RPMI7951 (cell line): ENCODE measurements at places on chromosomes 3 and 15.

DNA sequence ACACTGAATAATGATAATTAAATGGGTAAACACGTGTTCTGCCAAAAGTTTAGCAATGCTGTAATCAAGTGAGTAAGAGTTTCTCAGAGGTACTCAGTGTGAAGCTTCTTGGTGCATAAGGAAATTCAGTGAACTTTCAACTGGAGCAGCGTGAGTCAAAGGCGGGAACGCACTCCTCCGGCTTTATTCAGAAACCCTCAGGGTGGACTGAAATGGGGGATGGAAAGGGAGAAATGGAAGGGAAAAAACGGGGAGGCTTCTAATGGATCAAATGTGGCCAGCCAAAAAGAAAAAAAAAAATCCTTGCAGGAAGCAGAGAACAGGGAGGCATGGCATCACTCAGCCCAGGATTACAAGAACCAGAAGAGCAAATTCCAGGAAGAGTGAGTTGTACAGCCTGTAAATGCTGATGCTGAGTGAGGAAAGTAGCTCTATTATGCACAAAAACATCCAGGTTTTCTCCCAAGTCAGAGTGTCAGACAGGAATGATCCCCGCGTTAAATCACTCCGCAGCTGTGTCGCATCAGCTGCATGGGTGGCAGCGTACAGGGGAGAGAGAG is 85.3 kb downstream of the ASB7 start:
- peak; percentile 44 for DNase-seq

- peak; percentile 61 for DNase-seq
Observed at GRCh38 chr3:53581671-53582070, 87.3 kb downstream of the CACNA1D start.

- no peak for DNase-seq
Observed at GRCh38 chr15:76011627-76012551, at the start of gene NRG4. TSS of gene NRG4 (minus strand) at chr15:76012424. CDS start at chr15:76011230, 1,194 bp downstream.

DNA sequence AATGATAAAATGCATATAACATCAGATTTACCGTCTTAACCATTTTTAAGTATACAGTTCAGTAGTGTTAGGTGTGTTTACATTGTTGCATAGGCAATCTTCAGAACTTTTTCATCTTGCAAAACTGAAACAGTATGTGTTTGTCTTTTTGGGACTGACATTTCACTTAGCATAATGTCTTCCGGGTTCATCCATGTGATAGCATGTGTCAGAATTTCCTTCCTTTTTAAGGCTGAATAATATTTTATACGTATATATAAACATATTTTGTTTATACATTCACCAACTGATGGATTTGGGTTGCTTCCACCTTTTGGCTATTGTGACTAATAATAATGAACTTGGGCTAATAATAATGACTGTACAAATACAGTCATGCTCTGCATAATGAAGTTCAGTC is 3.0 kb downstream of the PARP15 start:
- no peak for DNase-seq

DNA sequence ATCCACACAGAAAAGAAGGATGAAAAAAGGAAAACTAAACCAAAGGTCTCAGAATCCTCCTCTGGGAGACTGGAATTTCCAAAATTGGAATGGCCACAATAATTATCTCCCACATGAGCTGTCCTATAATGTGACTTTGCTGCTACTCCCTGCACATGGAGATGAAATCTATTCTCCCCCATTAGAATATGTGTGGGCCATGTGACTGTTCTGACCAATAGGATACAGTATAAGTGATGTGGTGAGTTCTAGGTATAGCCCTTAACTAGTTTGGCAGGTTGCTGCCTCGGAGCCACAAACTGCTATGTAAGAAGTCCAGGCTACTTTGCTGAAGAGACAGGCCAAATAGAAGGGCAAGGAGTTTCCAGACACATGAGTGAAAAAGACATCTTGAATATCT is 5.2 kb downstream of the TRIM59 start:
- peak; percentile 14 for DNase-seq

DNA sequence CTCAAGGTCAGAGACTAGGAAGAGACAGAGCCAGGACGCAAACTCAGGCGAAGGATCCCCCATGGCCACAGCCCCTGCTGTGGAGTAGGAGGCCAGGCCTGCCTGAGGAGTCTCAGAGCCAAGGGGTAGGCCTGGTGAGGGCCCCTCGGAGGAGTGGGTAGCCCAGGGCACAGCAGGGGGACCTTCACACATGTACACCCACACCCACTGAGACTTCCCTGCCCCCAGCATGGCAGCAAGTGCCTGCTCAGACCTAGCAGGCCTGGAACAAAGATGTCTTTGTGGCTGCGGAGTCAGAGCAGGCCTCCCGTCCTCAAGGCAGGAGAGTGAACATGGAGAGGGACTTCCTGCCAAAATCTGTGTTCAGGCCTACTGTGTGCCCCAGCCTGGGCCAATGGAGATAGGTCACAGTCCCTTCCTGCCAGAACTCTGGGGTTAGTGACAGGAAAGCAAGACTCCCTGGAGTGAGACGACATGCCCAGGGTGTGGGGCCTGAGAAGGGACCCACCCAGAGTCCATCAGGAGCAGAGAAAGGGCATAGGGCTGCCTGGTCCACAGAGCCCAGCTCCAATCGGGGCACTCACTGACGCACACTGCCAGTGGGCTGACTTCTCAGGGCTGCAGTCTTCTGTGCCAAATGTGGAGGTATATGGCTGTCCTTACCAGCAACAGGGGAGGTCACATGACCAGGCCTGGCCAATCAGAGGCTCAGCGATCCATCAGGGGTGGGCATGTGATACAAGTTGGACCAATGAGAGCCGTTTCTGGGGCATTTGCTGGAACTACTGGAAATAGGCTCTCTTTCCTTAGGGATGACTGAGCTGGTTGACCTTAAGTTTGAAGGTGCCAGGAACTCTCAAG is 2.3 kb downstream of the GRIP2 start:
- DNase-seq = peak; percentile 15

DNA sequence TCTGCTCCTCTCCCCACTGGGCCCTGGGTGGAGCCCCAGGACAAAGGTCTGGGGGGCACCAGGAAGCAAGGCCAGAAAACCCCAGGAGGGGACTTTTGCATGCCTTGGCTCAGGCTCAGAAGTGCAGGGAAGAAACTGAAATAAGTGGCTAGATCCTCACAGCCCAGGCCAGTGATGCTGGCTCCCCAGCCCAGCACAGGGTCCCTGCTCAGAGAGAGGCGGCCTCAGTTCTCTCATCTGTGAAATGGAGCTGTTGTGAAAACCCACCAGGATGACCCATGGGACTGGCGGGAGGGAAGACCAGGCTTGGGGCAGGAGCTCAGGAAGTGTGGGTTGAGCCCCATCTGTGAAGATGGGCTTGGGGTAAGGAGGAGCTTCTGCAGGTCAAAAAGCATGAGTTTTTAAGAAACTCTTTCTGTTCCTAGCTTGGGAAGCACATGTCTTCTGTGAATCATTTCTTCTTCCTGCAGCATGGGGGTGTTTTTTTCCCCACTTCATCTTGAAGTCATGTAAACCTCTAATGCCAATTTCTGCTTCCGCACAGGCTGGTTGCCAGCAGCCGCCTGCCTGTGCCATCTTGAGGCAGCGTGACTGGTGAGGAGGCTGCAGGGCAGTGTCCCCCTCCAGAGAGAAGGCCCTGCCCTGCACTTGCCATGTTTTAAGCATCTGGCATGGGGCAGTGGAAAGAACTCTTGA is 118.6 kb downstream of the SMAD6 start:
- no peak for DNase-seq

DNA sequence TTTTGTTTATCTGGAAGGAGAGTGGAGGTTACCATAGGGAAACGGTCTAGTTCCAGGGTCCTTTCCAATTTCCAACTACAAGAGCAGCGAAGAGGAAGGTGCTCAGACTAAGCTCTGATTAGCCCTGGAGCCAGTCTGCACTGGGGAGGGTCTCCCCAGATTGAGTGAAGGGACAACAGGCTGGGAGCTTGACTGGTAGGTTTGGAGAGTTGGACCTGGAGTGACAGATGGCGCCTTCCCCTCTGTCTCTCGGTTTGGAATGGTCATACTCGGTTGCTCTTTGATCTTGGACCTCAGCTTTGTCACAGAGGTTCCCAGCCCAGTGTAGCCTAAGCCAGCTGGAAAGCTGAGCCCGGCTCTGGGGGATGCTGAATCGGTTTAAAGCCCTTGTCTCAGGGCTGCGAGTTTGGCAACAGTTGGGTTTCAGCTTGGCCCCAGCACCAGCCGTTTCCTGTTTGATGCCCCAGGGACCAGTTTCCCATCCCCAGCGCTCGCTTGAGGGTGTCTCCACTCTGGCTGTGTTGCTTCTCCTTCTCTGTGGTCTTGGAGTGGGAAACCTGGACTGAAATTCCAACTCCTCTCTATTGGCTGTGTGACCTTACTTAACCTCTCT is 53.1 kb upstream of the ULK4 start:
- peak; percentile 54 for DNase-seq

DNA sequence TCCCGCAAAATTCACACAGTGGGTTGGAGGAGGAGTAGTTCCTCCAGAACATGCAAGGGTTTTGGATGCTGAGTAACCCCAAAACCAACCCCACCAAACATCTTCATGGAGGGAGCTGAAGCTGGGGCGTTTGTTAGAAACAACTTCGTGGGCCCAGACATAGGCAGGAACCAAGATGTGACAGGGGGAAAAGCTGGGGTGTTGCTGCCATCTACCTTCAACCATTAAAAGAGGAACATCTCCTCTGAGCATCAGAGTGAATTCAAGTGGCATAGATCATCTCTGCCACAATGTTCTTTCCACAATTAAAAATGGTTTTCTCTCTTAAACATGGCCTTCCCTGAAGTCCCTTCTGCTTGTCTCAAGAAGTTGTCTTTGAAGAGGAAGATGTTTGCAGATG is 20.5 kb downstream of the SIDT1 start:
- DNase-seq = no peak

DNA sequence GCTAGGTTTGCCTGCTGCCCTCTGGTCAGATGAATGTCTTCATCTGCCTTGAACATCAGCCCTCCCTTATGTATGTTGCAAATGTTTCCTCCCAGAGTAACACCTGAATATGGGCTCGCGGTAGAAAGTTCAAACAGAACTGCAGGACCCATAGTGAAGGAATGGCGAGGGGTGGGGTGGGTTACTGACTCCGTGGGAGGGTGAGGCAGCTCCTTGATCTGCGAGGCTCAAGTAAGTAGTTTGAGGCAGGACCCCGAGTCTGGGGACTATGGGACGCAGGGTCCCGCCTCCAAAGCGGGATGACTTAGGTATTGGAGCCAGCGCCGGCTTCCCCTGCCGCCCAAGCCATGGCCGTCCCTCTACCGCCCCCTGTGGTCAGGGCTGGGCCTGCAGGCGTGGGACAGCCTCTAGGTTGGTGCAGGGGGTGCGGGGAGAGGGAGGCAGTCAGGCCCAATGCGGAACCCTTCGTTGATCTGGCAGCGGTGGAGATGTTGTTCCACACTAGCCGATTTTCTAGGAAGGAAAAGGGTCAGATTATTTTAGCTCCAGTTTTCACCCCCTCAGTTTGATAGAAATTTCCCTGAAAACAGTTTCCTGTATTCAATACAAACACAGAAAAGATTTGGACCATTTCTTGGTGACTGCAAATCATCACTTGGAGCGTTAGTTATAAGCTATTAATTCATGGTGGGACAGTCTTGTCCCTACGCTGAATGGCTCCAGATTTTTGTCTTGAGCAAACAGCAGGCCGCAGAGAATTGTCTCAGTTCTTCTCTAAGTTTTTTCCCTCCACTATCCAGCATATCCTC is 72.3 kb downstream of the CORO2B start:
- DNase-seq = no peak

GRCh38 chr3:42562047-42562907 is 19.5 kb downstream of the SEC22C start:
- no peak for DNase-seq

GRCh38 chr15:92981333-92981732 is 81.2 kb downstream of the CHD2 start:
- DNase-seq = no peak

DNA sequence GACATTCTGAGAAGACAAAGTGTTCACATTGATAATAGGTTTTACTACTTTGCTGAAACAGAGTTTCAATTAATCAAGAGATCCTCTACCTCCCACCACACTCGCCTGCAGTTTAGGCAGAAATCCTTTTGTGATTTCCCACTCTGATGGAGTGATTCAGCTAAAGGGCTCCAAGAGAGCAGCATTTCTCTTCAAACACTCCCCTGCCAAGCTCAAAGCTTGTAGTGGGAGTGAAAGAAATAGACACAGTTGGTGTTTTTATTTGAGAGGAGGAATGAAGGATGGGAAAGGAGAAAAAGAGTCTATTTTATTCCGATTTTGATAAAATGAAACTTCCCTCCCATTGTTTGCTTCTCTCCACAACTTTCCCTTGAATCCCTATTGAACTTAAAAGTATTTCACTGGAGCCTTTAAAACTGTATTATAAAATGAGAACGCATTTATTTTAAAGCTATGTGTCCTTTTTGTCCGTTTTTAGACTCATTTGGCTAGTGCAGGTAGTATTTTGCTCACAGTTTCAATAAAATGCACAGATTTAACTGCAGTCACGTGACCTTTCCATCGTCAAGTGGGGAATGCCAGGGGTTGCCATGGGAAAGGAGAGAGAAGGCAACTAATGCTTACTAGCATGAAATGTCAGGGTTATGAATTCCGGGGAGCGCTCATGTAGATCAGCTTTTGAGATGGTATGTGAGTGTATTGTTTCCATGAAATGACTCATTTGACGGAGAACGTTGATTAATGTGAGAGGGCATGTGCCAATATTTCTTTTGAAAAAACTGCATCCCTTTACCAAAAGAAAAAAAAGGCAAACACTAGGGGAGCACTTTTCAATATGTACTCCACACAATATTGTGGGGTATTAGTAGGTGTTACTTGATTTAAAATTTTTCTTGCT is 7.7 kb upstream of the OSBPL11 start:
- peak; percentile 72 for DNase-seq

DNA sequence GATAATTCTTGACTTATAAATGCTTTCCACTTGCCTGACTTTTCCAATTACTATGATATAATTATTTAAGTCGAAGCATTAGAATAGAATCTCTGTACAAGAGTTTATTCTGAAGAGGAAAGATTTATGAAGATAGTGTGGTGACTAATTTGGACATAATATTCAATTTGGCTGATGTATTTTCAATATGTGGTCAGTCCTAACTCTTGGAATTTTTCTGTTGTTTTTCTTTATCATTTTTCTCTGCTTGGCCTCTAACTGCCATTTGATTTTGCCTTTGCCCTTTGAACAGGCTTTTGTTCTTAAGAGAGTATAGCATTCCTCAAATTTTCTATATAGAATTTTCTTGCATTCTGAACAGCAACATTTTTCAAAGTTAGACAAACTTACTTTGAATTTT is 2.6 kb upstream of the MDFIC2 start:
- no peak for DNase-seq

DNA sequence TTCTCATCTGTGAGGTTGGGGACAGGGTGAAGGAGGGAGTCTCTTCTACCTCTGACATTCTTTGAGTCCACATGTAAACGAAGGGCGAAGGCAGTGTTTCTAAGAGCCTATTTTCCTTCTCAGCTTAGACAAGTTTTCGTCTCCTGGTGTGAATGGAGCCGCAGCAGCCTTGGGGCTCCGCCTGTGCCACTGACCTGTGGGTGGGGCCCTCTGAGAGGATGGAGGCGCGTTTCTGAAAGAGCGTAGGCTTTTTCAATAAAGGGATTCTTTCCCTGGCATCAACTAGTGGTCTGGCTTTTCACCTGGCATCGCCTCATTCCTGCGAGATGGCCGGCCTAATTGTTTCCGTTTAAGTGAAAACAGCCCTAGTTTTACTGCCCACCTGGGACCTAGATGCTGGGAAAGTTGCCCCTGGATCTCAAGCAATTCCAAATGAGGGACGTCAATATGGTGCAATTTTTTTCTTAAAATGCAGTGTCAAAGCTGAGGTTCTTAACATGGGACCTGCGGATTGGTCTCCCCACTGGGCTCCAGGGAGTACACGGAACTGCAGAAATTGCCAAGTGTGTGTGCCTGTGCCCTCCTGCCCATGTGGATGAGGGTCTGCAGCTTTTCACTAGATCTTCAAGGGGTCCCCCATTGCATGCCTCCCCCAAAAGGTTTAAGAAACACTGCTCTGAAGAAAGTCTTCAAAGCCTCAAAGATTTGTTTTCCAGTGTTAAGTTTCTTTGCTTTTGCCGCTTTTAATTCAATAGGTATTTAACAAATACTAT is 958 bp downstream of the GLDN start:
- DNase-seq = no peak
